Esophagus squamous epithelium (tissue), 5 donors: ENCODE measurements at places on chromosomes 6 and 20.

GRCh38 chr6:116449565-116449964 lies 11.6 kb upstream of the CALHM6 start:
- no peak for DNase-seq

DNA sequence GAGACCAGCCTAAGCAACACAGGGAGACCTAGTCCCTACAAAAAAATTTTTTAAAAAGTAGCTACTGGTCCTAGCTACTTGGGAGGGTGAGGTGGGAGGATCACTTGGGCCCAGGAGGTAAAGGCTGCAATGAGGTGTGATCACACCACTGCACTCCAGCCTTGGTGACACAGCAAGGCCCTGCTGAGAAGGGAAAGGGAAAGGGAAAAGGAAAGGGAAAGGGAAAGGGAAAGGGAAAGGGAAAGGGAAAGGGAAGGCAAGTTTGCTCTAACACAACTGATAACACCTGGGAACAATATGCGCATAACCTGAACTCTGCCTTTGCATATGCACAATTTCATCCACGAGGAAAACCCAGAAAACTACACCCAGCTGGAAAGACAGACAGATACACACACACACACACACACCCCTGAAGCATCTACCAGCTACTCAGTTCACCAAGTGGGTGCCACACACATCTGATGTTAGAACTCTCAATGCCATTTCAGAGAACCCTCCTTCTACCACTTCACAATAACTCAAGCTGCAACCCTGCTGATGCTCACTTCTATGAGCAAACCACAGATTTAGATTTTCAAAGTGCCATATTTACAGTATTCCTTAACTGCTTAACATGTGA lies 19.1 kb downstream of the B4GALT5 start:
- no peak for DNase-seq

DNA sequence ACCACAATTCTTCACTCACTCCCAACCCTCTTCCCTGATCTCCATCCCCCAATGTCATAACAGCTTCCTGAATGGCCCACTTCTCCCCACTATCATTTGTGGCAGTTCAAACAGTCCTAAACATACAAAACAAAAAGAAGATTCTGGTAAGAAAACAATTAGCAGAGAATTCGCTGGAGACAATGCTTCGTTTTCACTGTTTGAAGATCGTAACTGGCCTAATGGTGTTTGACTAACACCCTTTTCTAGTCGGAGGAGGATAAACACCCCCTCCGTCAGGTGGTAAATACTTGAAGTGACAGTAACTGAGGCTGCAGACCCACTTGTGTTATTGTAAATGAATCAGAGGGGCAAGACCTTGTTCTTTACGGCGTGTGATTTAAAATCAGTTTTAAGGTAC lies 3.8 kb downstream of the EYA2 start:
- DNase-seq = no peak

- DNase-seq = no peak
Observed at GRCh38 chr20:7736336-7736735, 203.9 kb downstream of the HAO1 start.

DNA sequence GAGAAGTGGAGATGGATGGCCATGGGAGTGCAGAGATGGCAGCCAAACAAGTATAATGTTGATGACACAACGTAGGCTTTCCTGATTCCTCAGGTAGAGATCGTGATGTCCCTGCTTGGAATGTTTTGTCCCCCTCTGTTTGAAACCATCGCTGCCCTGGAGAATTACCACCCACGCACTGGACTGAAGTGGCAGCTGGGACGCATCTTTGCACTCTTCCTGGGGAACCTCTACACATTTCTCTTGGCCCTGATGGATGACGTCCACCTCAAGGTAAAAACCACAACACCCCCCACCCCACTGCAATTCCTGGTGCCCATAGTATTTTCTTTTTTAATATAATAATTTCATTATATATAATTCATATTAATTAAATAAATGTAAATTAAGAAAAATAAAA lies 42.1 kb upstream of the NOP56 start:
- DNase-seq = no peak

- no peak for DNase-seq
Observed at GRCh38 chr6:14905201-14905600, 340.7 kb upstream of the JARID2 start.

GRCh38 chr20:18686696-18687095 lies 98.8 kb downstream of the DTD1 start:
- no peak for DNase-seq

GRCh38 chr20:62258499-62259293 lies 20.4 kb downstream of the OSBPL2 start:
- DNase-seq = no peak

GRCh38 chr20:23135449-23136420 lies 49.6 kb upstream of the CD93 start:
- no peak for DNase-seq

GRCh38 chr6:13810688-13811446 lies 3.5 kb downstream of the MCUR1 start:
- DNase-seq = no peak

- DNase-seq = no peak
Observed at GRCh38 chr6:121040831-121041230, 293.4 kb downstream of the TBC1D32 start.

- DNase-seq = no peak
Observed at GRCh38 chr6:18640754-18641153, 253.6 kb downstream of the RNF144B start.

DNA sequence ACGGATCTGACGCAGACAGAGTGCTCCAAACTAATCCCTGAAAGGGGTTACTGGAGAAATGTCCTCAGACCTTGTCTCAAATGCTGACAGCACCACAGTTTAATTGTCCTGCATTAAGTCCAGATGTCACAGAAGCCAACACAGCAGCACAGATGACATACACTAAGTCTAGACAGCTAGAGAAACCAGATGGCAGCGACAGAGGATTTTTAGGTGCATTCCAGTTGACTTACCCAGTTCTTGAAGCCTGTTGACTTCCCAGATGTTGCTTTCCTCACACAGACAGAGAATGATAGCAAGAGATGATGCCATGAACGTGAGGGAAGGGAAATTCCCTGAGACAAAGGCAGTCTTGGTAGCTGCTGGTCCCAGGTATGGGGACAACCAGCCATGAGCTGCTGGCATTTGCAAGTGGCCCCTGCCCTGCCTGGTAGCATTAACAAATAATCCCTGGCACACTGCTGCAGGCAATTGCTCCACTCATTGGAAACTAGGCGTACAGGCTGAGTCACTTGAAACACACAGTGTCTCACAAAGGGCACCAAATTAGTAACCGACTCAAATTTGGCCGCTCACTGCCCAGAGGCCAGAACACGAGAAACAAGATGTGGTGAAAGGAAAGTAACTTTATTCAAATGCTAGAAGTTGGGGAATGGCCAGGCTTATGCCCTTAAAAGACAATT lies 52.2 kb downstream of the ADGB start:
- no peak for DNase-seq

GRCh38 chr6:15491255-15491985 lies 171.4 kb downstream of the DTNBP1 start:
- no peak for DNase-seq

GRCh38 chr20:57270204-57270984 lies 4.0 kb upstream of the BMP7 start:
- no peak for DNase-seq

DNA sequence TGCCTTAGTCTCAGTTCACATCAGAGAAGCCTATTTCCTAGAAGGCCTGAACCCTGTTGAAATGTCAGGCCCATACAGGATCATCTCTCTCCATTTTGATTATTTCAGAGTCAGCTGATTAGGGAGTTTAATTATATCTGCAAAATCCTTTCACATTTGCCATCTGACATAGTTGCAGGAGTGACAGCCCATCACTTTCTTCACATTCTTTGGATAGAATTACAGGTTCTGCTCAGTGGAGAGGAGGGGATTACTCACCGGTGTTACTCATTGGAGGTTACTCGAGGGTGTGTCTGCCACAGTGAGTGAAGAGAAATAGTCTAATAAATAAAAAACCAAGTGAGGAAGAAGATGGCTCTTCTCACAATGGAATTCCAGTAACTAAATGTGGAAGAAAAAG lies 216.8 kb downstream of the TMEM242 start:
- no peak for DNase-seq

DNA sequence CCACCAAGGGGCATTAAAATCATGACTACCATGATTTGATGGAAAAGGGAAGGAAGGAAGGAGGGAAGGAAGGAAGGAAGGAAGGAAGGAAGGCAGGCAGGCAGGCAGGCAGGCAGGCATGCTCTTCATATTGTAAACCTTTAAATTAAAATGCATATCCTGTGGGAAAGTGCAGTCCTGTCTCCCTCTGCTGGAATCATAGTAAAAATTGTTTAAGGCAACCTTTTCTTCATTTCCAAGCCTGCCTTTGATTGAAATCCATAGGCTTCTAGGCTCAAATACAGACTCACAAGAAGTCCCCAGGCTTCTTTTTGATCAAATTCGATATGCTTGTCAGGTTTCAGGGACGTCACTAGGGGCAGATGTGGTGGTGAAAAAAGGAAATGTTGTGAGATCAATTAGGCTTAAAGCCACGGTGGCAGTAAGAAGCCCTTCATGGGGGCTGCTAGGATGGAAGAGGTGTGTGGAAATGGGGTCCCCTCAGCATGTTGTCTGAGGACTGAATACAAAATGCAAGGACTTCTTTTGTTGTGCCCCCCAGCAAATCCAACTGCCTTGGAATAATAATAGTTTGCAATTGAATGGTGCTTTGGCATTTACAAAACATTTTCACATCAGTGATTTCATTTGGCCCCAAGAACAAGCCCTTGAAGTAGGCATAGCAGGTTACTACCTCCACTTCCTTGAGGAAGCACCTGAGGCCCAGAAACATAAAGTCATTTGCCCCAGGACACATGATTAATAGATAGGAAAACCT lies 25.6 kb upstream of the GABRR1 start:
- DNase-seq = no peak

DNA sequence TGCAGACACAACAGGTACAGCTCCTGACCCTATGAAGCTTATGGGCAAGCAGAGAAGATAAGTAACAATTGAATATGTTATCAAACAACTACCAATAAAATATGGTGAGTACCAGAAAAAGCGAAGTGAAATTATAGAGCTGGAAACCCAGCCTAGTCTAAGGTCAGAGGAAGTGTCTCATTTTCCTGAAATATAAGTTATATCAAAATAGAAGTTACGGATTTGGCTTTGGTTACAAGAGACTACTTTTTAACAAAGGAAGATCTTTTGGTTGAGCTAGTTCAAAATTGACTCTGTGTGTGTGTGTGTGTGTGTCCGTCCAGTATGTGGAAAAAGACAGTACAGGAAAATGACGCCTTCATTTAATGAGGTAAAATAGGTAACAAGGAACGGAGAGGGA lies 8.9 kb downstream of the STX11 start:
- no peak for DNase-seq

GRCh38 chr20:11651138-11651537 lies 266.6 kb upstream of the BTBD3 start:
- no peak for DNase-seq

GRCh38 chr6:117616391-117617209 lies 14.3 kb upstream of the GOPC start:
- no peak for DNase-seq

- DNase-seq = no peak
Observed at GRCh38 chr6:147322299-147323162, 118.3 kb downstream of the STXBP5 start.

GRCh38 chr6:4888841-4889240 lies 112.6 kb downstream of the CDYL start:
- DNase-seq = no peak

GRCh38 chr6:144582939-144583613 lies 297.9 kb downstream of the UTRN start:
- DNase-seq = no peak

DNA sequence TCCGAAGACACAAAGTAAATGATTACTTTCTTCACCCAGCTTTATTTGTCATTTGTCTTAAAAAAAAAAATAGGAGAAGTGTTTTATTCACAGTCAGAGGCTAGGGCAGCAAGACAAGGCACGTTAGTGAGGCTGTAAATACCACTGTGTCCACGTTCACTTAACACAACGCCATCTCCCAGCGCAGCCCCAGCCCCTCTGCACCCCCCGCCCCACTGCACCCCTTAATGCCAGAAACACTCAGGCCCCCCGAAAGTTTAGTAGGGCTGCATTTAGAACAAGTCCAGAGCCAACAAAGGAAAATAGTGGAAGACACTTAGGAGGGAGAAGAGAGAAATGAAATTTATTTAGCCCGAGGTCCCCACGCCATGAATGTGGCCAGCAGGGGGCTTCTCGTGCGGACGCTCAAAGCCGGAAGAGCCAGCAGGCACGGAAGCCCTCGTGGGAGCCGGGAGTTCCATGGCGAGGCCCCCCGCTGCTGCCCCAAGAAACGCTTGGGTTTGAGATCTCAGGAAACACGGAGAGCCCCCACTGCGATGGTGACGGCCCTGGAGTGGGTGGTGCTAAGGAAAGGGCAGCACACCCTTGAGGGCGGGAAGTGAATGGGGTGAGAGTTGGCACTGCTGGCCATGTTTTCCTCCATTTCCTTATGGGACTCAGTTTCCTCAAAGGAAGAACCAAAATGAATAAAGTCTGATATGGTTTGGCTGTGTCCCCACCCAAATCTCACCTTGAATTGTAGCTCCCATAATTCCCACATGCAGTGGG lies 50.2 kb downstream of the IYD start:
- no peak for DNase-seq

DNA sequence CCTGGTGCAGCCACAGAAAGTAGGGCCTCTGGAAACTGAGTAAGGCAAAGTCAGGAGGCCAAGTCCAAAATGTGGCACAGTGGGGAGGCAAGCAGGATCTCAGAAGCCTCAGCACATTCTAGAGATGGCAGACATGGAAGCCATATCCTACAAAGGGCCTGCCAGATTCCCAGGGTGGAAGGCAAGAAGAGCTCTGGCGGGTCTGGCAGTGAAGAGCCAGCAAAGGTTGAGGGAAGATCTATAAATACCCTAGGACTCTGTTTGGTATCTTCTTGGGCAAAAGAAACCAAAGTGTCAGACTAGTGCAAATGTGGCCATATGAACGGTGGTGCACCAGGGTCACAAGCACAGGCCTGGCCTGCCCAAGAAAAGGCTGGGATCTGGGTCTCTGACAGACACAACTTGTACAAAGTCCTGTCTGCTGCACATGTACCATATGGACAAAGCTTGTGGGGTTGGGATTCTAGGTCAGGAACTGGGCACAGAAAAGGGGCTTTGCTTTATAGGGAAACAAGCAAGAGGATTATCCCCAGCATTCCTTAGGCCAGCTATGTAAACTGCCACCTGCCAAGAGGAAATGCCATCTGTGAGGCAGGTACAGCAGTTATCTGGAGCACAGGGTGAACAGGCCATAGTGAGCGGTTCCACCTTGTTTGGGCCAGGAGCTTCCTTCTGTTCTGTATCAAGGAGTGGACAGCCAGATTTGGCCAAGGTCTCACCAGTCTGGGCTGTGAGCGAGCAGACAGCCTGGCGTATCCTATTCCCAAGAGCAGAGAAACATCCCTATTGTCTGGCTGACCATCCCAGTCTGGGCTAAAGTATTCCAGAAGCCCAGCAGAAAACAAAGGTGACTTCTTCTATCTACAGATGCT lies 36.3 kb upstream of the SLC4A11 start:
- no peak for DNase-seq

GRCh38 chr6:90729057-90729456 lies 142.2 kb upstream of the MAP3K7 start:
- no peak for DNase-seq
